Esophagus mucosa (tissue), 1 donor: ENCODE measurements at places on chromosomes 4 and X. TPM values are rescaled to one million over a fixed set of nuclear protein-coding genes. Genes with fewer than 3 reads are reported as not detected.

DNA sequence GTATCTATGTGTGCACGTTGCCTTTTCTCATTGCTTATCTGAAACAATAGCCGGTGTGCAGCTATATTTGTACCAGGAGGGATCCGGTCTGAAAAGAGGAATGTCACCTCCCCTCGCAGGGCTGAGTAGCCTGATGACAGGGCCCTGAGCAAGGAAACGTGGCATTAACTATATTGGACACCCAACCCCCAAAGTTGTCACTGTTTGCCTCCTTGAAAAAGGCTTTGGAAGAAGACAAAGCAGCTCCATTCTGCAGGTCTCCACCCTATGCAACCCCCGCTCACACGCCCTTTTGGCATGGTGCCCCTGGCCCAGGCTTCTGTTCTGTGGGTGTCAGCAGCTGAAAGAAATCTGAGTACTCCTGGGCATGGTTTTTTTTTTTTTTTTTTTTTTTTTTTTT lies 8.2 kb downstream of the PRRG3 start:
- no peak for ATAC-seq

DNA sequence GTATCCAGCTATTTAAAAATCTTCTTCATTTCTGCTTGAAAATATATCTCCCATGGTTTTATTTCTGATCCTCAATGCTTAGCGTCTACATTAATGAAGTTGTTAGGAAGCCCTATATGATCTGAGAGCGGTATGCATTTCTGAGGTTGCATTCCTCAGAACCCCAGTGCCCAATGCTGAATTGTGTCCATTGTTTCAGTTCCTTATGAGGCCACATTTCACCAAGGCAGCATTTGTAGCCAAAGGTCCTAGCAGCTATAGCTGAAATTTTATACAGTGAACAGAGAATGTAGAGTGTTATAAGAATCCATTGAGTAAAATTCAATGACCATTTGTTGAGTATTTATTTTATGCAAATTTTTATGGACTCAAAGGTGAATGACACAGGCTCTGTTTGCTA lies 209.5 kb downstream of the PCDH7 start:
- ATAC-seq, result no peak

DNA sequence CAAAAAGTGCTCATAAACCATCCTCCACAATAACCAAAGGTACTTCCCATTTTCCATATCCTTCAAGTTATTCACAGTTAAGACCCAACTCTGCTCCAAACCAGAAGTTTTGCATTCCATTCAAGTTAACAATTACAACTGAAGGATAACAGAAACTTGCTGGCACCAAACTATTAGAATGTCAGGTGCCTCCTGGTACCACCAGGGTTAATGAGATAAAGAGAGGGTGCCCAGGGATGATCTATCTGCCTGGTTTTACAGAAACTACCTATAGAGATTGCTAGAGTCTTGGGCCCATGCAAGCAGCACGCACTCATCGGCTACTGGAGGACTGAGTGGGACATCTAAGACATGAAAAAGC lies 114.6 kb downstream of the RBM47 start:
- peak; percentile 64 for ATAC-seq

Gene GLRA2
- not detected for total RNA-seq

DNA sequence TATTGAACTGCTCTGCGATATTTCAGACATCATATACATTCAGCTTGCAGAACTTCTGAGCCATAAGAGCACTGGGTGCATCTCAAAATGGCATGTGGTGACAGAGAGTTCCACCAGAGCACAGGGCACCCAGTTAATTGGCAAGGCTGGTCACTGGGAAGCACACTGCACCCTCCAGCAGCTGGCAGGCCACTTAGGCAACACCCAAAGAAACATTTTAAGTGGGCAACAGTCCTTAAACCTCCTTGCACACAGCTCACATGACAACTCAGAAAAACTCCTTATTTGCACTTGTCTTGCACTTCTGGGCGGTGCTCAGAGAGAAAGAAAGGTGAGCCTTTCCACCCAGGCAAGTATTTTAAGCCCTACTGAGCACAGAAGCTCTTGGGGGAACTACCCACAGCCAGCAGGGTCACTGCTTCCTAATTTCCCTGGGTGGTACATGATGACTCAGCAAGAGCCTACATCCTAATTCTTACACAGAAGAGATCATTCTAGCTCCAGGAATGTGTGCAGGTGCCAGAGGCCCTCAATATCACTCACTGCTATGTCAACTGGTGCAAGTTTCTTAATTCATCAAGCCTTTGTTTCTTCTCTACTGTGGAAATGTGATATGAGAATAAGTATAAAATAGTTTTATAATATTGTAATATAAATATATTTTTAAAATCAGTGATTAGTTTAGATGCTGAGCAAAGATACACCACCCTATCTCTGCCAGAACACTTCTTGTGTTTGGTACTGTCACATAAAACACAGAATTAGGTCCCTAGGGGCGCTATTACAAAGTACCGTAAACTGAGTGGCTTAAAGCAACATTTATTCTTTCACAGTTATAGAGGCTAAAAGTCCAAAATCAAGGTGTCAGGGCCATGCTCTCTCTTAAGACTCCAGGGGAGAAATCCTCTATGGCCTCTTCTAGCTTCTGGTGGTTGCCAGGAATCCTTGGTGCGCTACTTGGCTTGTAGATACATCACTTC lies 155.1 kb upstream of the PPARGC1A start:
- ATAC-seq, result no peak

Gene TRIML2
- not detected for total RNA-seq

GRCh38 chr4:67573193-67573592 lies 14.7 kb downstream of the STAP1 start:
- ATAC-seq, result no peak

DNA sequence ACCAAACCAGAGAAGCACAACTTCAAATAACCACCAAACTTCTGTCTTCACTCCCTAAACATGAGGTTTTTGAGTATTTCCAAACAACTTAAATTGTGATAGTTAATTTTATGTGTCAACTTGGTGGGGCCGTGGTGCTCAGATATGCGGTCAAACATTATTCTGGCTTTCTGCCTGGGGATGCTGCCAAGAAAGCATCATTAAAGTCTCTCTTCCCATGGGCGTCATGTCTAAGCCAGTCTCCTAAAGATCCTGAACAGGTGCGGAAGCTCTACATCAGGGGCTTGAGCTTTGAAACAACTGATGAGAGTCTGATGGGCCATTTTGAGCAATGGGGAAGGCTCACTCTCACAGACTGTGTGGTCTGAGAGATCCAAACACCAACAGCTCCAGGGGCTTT lies 24.1 kb upstream of the SOD3 start:
- no peak for ATAC-seq

DNA sequence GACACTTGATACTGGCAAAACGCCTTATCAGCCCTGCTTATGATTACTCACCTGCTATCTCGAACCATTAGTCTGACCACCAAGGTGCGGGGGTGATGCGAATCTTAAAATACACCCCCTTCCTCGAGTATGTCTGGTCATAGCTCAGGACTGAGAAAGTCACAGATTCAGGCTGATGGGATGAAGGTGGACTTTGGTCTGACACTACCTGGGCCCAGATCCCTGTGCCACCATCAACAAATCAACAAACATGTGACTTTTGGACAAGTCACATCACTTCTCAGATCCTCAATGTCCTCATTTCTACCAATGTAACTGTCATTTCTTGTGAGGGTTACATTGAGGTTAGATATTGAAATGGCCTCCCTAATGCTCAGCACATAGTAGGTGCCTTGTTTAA lies 9.8 kb upstream of the MSN start:
- no peak for ATAC-seq

GRCh38 chr4:78971326-78971725 lies 32.1 kb upstream of the PAQR3 start:
- no peak for ATAC-seq

DNA sequence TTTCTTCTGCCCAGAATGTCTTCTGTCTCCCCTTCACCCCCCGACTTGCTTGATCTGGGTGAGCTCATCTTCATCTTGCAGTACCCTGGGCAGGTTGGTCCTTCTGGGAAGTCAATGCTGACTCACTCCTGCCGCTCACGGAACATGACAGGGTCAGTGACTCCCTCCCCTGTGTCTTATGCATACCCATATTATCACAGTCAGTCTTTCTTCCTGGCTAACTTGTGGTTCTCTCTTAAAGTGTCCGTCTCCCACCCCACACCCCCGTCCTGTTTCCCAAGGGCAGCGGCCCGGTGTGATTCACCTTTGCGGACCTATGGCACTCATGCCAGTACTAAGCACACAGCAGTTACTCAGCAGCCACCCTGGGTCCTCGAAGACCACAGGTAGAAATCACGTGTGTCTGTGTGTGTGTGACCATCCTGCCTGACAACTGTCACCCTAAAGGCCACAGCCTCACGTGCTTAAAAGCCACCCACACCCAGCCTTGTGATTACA lies 17.7 kb downstream of the IQSEC2 start:
- peak; percentile 63 for ATAC-seq

Gene FGFBP2
- not detected for total RNA-seq

Gene GATB
- 22.8 TPM for total RNA-seq

- peak; percentile 57 for ATAC-seq
These were observed 7.2 kb upstream of the FAM9C start for GRCh38 chrX:13051529-13052172.

- ATAC-seq, result no peak
These were observed 540.5 kb upstream of the BOD1L1 start for GRCh38 chr4:14167876-14168510.

Gene PLAC8
- 11.2 TPM for total RNA-seq

DNA sequence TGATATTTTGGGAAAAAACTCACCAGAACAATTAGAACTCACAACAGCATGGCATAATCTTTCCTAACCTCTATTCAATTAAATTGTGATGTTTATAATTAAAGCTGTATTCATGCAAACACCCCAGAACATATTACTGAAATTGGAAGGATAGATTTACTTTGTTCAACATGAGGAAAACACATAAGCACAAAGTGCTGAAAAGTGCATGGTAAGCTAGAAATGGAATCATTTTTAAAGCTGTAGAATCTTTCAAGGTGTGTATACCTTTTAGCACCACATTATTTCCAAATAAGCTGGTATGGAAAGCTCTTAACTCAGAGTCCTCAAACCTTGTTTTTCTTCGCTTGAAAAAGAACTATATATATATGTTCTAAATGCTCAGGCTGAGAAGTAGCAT lies 90.8 kb upstream of the NAP1L5 start:
- no peak for ATAC-seq

Gene SSX2
- not detected for total RNA-seq

Gene GABRB1
- not detected for total RNA-seq

Gene PABPC1L2B
- not detected for total RNA-seq

- no peak for ATAC-seq
These were observed 77.4 kb downstream of the TBL1X start for GRCh38 chrX:9542106-9542760.

GRCh38 chr4:128940971-128941370 lies 131.5 kb downstream of the JADE1 start:
- no peak for ATAC-seq

DNA sequence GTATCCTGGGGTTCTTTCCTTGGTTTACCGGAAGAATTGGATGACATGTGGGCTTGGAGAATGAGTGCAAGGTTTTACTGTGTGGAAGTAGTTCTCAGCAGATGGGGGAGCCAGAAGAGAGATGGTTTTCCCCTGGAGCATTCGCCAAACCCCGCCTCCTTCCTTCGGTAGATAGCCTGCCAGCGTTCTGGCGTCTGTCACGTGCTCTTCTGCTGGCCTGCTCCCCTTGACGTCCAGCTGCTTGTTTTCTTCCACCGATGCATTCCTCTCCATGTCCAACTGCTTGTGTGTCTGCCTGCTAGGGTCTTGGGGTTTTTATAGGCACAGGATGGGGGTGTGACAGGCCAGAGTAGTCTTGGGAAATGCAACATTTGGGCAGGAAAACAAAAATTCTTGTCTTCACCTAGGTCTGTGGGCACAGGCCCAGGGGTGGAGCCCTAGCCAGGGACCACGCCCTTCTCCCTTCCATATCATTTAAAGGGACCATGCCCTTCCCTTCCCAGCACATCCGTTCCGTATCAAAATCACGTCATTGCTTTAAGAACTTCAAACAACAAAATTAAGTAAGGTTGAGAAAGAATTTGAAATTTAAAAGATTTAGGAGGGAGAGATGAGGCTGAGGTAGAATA lies 538.7 kb upstream of the SMIM31 start:
- no peak for ATAC-seq

- ATAC-seq, result no peak
These were observed 4.2 kb upstream of the TMSB4X start for GRCh38 chrX:12970691-12971202.

- no peak for ATAC-seq
These were observed at the start of gene RENBP for GRCh38 chrX:153944140-153944799. Gene RENBP, minus strand, starts transcription at chrX:153944643. Its CDS starts 33 bp downstream, at chrX:153944610.

Gene MAGEA2B
- total RNA-seq, result not detected

- no peak for ATAC-seq
These were observed 133.8 kb downstream of the ZC4H2 start for GRCh38 chrX:64842492-64842891.

Gene MID1
- total RNA-seq, result 18.3 TPM

DNA sequence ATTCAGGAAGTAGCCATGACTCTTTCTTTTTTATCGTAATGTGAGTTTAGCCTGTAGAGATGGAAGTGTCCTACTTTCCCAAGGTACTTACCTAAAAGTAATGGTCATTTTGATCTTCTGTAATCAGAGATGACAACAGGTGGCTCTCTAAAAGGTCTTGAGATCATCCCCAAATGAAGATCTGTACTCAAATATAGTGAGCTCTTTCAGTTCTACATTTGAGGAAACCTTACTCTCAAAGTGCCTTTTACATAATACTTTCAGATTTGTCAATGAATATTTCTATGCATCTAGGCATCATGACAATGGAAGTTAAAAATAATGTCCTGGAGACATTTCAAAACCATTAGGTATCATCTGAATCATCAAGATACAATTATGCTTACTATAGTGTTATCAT lies 17.2 kb upstream of the MND1 start:
- no peak for ATAC-seq

GRCh38 chrX:8201896-8202331 lies 30.8 kb upstream of the VCX2 start:
- ATAC-seq, result no peak

GRCh38 chrX:70208479-70208878 lies 26.0 kb upstream of the AWAT1 start:
- ATAC-seq, result no peak

GRCh38 chr4:153276971-153277370 lies 67.5 kb upstream of the MND1 start:
- ATAC-seq, result no peak

Gene ELOVL6
- 29.1 TPM for total RNA-seq

GRCh38 chr4:138935-139334 lies 14.6 kb downstream of the ZNF718 start:
- no peak for ATAC-seq

- ATAC-seq, result peak; percentile 86
These were observed 278.6 kb downstream of the ADGRA3 start for GRCh38 chr4:22237155-22237751.

GRCh38 chrX:40581336-40581920 lies 658 bp downstream of the ATP6AP2 start:
- ATAC-seq, result peak; percentile 30
